AML-193 (cell line): ENCODE measurements at places on chromosomes 11 and 22.

GRCh38 chr11:66543263-66544107 is 2.4 kb downstream of the ZDHHC24 start:
- DNase-seq = peak; percentile 62

DNA sequence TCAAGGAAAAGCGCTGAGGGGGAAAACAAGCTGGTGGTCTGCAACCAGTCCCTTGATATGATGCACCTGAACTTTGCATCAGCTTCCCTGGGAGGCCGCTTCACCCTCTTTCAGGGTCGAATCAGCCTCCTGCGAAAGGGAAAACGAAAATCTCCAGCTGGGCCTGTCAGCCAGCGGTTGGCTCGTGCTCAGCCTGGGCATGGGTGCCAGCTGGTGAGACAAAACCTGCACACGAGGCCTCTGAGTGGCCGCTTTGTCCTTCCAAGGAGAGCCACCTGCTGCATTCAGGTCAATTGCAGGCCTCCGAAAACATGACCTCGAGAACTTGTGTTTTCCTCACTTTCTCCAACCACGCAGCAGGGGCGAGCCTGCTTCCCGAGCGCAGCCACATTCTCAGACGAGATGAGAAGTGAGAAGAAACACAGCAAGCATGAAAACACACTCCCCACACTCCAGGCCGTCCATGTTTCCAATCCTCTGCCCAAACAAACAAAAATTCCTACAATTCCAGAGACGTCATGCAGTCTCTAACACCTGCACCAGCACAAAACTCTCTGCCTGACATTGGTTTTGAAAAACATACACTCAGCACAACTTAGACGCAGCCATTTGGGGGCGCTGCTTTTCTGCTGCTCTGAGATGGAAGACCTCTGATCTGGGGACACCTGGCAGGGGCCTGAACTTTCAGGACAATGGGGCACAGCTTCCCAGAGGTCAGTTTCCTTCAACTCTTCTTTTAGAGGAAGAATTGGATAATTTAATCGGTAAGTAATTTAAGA is 77.1 kb downstream of the DHCR7 start:
- no peak for DNase-seq

DNA sequence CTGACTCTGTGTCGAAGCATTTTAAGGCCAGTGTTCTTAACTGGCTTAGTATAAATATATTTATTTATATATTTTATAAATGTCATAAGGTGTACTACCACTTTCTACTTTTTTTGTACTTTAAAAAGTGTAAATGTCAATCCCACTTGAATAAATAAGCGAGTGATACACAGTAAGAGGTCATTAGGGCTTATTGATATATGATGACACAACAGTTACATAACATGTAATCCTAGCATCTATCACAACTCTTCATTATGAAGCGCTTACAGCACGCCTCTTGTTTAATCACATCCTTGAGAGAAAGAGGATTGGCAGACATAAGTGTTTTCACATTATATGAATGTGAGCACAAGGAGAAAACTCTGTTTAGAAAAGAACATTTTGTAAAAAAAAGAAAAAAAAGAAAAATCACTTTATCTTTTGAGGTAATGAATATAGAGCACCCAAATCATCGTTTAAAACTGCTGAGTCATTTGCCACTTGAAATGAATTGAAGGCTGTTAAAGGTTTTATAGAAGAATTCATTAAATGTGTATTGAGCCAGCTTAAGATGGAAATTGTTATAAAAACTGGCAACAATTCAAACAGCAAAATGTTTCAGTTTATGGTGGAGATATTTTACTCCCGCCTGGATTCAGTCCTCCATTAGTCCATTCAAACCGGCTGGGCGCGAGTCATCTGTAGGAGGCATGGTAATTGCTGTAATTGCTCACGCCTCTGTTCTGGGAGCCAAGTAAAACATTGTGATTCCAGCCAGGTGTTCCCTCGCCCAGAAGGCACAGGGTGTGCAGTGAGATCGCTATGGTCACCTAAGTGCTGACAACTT is 627.3 kb upstream of the KIRREL3 start:
- no peak for DNase-seq

DNA sequence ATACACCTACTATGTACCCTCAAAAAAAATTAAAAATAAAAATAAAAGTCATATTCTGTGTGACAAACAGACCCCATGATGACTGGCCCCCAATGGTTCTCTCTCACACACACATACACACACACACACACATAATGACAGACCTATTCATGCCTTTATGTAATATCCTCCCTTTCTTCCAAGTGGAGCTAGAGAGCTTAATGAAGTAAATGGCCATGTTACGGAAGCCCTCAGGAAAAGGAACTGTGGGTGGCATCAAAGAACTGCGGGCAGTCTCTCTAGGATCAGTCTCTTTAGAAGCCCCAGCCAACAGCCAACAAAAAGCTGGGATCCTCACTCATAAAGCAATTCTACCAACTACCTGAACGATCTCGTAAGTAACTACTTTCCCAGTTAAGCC is 125.5 kb downstream of the SIK3 start:
- no peak for DNase-seq

- peak; percentile 76 for DNase-seq
Observed at GRCh38 chr11:7513234-7514098, at the start of gene PPFIBP2. PPFIBP2 (plus strand) TSS chr11:7513999; CDS start chr11:7549476, 35,477 bp downstream.

GRCh38 chr11:16713594-16713993 is 24.9 kb upstream of the C11orf58 start:
- DNase-seq = no peak

- no peak for DNase-seq
Observed at GRCh38 chr11:108559904-108560303, 33.7 kb downstream of the EXPH5 start.

DNA sequence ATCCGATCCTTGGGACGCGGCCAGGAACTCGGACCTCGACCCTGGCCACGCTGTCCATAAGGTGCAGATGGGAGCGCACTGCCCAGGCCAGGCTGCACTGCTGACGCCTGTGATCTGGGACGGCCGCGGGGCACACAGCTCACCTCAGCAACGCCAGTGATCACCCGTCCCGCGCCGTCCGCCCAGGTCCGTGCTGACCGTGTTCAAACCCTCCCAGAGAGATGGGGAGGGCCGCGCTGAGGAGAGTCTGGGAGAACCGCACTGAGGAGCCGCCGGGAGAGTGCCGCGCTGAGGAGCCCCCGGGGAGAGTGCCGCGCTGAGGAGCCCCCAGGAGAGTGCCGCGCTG is 636 bp downstream of the KCNQ1OT1 start:
- DNase-seq = no peak

DNA sequence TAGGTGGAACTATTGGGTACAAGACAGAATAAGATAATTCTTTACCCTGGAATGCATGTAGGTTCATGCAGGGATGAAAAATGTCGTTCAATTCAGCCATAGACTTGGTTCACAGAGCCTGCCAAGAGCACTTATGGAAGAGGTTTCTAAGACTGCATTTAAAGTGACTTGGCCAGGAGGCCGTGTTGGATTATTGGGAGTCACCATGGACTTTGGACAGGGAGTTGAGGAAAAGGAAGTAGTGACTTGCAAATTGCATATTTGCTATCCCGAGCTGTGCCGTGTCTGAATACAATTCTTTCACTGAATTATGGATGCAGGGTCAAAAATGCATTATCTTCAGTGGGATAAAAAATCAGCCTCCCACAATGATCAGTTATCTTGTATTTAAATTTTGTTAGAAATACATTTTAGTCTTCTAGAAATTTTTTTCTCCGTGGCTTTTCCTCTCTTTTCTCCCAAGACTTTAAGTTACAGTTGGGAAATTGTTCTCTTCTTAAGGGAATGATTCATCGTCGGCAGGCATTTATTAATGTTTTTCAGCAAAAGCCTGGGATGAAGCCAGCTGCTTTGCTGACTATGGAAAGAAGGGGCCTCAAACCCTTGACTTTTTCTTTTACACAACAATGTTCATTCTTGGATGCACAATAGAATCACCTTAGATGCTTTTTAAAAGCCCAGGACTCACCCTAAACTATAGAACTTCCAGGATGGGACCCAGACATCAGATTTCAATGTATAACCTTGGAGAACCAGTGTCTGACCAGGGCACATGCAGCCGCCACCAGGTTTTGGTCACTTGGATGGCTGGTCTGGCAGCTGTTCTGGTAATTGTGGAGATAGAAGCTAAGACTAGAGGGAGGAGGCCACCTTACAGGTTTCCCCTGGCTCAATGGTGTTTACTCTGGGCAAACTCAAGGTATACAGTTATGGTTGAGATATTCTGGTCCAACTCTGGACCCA is 70.8 kb downstream of the FAT3 start:
- DNase-seq = no peak

- DNase-seq = no peak
Observed at GRCh38 chr22:23123804-23124254, 18.0 kb downstream of the RSPH14 start.

DNA sequence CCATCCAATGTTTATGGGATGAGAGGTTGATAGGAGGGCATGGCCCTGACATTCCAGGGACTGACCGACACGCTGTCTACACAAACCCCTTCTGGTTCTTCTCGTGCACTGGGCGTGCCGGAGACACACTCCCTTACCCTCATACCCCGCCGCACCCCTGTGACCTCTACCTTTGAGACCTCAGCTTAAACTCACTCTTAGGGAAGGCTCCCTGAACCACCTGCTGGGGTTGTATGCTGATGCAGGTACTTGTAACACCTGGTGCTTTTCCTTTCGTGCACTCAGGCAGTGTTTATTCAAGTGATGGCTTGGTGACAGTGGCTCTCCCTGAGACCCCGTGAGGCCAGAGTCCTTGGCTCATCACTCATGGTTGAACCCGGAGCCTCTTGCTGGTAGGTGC is 12.0 kb downstream of the PPARA start:
- DNase-seq = no peak

DNA sequence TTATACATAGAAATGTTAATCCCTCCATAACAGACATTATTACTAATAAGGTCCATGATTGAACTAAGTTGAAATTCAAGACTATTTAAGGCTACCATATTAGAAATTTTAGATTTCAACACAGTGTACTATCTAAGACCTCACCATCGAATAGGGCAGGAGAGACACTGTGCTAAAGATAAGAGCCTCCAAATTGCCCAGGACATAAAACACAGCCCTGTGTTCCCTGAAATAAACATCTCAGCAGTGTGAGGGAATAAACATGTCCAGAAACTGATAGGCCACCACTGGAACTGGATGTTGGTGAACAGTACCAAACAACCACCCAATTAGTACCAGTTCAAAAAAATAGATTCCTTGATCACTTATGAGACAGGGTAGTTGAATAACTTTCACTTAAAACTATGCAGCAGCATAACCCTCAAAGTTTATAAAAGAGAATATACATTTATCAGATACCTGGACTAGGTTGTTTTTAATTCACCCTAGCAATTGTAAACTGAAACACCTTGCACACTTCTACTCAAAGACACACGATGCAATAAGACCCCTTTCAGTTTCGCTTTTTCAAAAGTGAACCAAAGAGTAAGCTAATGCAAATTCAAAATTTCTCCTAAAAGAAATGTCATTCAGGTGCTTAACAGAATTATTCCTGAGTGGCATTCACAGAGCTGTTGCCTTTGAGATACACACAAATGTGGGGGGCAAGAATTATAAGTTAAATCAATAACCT is 34.3 kb downstream of the USP28 start:
- DNase-seq = no peak

- DNase-seq = peak; percentile 46
Observed at GRCh38 chr11:66045177-66045639, 3.8 kb downstream of the GAL3ST3 start.

- DNase-seq = no peak
Observed at GRCh38 chr22:36699915-36700314, 3.6 kb downstream of the CACNG2 start.

DNA sequence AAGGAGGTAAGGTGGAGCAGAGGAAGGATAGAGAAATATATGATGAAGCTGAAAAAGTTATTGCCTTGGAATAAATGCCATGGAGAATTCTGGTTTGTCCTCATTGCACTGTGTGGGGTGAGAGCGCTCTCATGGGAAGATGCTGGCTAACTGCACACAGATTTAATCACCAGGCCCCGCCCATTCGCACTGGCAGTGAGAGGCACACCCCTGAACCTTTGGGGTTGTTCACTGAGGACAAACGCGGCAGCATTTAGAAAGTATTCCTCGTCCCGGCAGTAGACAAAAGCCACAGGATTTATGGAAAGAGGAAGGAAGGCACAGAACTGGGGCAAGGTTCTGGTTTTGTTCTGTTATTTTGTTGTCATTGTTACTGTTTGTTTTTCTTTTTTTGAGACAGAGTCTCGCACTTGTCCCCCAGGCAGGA is 70.2 kb downstream of the MED15 start:
- DNase-seq = no peak

DNA sequence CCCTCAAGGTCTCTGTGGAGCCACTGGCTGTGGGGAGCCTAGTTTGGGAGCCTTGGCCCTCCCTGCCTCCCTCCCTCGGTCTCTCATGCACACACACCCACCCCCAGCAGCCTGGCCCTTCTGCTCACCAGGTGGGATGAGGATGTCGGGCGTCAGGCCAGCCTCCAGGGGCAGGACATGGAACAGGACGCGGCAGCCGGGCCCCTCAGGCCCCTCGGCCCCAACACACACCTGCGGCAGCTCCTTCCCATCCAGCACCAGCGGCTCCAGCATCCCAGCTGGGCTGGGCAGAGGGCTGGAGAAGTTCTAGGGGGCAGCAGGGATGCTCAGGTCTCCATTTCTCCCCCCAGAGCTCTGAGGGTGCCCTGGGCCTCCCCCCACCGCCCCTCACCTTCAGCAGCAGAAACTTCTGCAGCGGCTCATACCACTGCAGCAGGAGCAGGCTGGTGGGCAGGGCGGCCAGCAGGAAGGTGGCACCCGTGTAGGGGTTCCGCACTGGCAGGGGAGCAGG is 11.2 kb downstream of the MAP4K2 start:
- no peak for DNase-seq

DNA sequence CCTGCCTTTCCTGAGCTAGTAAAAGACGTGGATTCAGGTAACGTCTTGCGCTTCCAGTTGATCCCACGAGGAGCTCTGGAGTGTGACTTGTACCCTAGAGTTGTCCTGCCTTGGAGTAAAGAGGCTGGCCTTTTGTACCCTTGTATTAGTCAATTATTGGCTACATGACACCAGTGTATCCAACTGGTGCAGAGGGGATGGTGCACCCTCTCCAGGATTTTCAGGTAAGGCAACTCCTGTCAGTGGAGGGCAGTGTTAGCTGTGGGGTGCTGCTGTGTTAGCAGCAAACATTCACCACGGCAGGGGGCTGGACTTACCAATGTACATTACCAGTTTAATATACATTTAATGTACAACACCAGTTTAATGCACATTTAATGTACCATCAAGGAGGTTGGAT is 233.5 kb downstream of the MIAT start:
- DNase-seq = no peak

GRCh38 chr11:285021-285893 is 3.7 kb upstream of the PGGHG start:
- no peak for DNase-seq
